ENCODE measurements at places on chromosomes 6 and 20.

GRCh38 chr6:34248198-34248726, 544 bp downstream of the SMIM29 start:
- no peak for DNase-seq

- no peak for DNase-seq
Measured at GRCh38 chr20:63125581-63125837, 90.4 kb downstream of the YTHDF1 start.

- DNase-seq = no peak
Measured at GRCh38 chr20:6756693-6757595, 10.5 kb upstream of the BMP2 start.

DNA sequence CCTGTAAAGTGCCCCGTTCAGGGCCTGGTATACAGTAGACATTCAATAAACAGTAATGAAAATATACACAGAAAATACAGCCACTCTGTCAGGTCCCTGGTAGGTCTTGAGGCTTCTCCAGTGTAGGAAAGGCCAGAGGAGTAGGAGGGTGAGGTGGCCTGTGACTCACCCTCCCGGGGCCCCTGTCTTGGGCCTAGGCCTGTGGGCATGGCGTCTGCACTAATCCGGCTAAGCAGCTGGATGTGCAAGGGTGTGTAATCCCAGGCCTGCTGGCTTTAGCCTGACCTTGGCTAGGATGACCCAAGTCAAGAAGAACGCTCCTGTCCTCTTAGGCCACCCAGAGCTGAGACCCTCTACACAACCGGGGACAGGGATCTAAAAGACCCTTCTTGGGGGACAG, 84.9 kb downstream of the KCNB1 start:
- no peak for DNase-seq

- DNase-seq = no peak
Measured at GRCh38 chr6:69756907-69757306, 39.9 kb downstream of the LMBRD1 start.

- DNase-seq = no peak
Measured at GRCh38 chr6:167570460-167571400, 245.8 kb downstream of the TTLL2 start.

DNA sequence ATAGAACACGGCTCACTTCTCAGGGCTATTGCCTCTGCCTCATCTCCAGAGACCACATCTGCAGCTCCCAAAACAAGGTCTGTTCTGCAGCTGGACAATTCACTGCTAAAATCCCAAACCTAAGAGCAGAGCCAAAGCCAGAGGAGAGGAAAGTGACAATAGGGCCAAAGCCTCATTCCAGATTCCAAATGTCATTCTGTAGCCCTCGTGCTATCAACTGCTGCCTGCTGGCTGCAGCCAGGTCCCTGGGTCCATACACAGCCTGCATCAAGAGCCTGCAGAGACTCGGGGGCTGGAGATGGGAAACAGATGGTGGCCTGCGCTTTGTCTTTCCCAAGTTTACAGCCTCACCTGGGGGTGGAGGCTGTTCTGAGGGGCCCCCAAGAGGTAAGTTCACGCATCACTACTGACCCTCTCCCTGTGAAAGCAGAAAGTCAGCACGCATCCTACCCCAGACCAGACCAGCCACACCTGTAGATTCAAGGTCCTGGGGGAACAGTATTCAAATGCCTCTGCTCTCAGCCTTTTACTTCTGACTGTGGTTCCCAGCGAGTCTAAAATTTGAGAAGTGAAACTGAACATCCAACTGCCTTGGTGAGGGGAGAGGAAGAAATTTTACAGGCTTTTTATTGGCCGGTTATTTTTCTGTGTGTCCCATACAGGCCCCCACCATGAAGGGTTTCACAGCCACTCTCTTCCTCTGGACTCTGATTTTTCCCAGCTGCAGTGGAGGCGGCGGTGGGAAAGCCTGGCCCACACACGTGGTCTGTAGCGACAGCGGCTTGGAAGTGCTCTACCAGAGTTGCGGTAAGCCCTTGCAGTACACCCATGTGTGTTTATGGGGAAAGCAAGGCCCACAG, at the start of gene LY86:
TSS of gene LY86 (plus strand) at position 657 of the 860 bp plus-strand sequence. CDS start at position 672, 15 bp downstream.
- no peak for DNase-seq

DNA sequence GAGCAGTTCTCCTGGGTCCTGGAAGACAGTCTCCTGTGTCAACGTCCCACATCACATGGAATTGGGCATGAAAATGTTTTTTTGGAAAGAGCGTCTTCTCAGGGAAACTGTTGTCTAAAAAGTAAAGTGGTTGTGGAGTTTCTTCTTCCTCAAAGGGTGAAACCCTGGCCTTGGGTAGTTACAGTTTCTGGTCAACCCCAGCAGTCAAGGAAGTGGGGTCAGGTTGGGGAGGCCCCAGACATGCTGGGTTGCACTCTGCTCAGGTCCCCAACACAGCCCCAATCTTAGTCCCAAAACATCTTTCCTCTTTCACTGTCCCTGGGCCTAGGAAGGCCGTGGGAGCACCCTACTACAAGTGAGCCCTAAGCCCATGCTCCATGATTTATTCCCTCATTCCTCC, 996 bp upstream of the NFKBIE start:
- DNase-seq = no peak

DNA sequence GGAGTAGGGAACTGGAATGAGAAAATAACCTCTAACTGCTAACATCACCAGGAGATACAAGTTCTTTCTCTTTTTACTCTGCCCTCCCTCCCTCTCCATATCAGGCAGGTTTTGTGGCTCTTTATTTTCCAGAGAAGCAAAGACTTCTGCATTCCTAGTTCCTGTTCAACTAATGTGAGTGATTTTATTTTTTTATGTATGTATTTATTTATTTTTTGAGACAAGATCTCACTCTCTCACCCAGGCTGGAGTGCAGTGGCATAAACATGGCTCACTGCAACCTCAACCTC, 6.0 kb upstream of the IER3 start:
- no peak for DNase-seq

DNA sequence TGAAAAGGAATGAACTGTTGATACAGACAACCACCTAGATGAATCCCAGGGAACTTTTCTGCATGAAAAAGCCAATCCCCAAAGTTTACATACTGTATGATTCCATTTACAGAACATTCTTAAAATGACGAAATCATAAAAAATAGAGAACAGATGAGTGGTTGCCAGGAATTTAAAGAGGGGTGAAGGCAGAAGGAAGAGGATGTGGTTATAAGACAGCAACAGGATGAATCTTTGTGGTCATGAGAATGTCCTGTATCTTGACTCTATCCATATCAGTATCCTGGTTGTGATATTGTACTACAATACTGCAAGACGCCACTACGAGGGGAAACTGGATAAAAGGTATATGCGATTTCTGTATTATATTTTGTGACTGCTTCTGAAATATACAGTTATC, 70.1 kb upstream of the EMILIN3 start:
- no peak for DNase-seq

DNA sequence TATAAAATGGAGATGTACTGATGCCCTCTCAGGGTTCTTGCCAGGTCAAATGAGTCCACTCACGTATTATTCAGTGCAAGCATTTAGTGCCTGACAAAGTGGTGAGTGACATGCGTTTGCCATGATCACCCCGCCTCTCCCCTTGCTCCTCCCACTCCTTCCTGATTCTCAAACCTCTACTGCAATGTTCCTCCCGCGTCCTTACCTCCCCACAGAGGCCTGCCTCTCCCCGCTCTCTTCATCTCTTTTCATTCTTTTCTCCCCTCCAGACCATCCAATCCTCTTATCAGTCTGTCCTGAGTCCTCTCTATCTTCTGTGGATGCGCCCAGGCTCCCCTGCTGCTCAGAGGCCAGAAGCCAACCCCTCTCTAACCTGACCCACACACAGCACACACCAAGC, 40.7 kb downstream of the KCNK5 start:
- no peak for DNase-seq

DNA sequence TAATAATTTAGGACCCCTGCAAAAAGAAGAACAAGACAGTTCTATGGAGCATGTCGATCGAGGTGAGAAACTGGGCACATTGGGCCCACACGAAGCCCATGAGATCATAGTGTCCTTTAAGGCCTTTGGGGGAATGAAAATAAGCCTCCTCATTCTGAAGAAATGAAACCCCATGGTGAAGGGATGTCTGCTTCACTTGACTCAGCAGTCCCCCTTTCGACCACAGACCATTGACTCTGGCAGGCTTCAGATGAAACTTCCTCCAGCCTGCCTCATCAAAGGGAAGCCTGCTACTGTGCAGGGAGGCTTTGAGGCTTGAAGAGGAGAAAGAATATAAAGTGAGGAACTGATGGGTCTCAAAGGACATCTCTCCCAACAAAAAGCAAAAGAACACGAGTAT, 144.2 kb upstream of the FBXL4 start:
- no peak for DNase-seq

- no peak for DNase-seq
Measured at GRCh38 chr6:70375166-70375565, 38.1 kb upstream of the FAM135A start.

- DNase-seq = no peak
Measured at GRCh38 chr20:58240471-58240870, 12.0 kb upstream of the ANKRD60 start.

- DNase-seq = no peak
Measured at GRCh38 chr20:19070681-19071445, 141.6 kb upstream of the SLC24A3 start.

DNA sequence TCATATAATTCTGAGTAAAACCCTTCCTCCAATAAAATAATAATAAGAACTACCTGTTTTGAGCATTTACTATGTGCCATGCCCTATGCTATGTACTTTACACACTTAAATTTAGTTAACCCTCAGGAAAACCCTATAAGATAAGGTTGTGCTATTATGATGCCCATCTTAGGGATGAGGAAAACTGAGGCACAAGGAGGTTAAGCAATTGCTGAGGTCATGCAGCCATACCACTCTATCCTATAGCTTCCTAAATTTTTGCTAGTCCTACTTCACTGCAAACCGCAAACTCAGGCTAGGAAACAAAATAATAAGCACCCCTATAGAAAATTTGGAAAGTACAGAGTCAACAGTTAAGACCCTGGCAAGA, 38.9 kb upstream of the GFOD1 start:
- DNase-seq = no peak

GRCh38 chr6:89289710-89290109, 25.4 kb downstream of the GABRR2 start:
- DNase-seq = no peak

DNA sequence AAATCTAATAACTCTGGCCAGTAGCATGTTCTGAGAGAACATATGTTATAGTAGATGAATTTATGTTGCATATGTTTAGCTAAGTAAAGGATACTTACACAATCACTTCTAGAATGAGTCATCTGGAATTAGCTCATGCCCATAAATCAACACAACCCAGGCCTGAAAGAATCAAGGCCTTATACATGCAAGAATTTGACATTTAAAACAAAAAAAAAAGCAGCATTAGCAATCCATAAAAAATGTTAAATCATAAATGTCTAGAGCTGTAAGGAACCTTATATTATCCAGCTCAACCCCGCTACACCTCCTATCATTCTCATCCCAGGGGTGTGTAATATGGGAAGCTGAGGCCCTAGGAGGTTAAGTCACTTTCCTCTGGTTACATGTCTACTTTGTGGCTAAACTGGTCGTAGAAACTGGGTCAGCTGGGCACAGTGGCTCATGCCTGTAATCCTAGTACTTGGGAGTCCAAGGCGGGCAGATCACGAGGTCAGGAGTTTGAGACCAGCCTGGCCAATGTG, 105.2 kb upstream of the CARMIL1 start:
- DNase-seq = no peak

DNA sequence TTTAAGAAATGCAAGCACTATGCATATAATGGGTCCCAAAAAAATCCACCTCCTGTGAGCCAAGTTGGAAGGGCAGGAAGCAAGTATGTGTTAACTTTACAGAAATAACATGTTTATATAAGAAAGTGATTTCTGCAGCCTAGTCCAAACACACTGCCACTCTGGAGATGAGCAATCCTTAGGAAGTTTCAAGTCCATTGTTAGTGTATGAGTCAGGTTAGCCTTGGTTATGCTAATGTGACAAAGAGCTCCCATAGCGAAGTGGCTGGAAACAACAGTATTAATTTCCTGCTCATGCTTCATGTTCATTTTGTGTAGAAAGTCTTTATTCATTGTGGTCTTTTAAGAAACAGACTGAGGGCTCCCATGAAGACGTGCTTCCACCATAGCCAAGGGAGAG, 121.4 kb downstream of the TBXT start:
- DNase-seq = no peak

GRCh38 chr6:166605752-166606151, 19.3 kb upstream of the RAMACL start:
- no peak for DNase-seq

DNA sequence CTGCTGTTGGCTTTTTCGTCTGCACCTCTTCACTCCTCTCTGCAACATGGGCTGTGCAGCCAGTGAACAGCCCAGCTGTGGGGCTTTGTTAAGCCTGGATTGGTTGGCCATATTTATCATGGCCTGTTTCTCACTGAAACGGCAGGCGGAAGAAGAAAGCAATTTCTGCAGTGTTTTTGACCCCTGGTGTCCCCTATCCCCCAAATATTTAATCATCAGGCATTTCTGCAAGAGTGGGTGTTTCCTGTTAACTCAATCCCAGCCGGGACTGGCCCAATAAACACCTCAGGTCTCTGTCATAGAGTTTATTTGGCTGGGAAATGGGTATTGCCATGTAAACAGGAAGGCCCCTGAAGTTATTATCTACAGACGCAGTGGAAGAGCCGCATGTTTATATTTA, 174.8 kb upstream of the SUPT3H start:
- DNase-seq = no peak

DNA sequence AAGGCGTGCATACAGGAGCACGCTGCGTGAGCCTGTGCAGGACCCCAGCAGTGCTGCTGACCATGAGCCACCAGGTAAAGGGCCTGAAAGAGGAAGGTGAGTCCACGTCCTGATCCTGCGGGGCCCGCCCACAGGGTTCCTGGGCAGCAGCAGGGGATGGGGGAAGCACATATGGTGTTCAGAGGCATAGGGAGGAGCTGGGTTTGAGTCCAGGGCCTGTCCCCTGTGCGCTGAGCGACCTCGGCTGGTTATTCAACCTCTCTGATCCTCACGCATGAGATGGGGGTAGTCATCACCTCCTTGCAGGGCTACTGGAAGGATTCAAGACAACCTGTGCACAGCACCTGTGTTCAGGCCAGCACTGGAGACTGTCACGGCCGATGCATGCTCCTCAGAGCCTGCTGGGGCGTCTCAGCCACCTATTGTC, at the start of gene TMC2:
TSS of gene TMC2 (plus strand) at position 14 of the 427 bp plus-strand sequence. CDS start at position 63, 49 bp downstream.
- no peak for DNase-seq

DNA sequence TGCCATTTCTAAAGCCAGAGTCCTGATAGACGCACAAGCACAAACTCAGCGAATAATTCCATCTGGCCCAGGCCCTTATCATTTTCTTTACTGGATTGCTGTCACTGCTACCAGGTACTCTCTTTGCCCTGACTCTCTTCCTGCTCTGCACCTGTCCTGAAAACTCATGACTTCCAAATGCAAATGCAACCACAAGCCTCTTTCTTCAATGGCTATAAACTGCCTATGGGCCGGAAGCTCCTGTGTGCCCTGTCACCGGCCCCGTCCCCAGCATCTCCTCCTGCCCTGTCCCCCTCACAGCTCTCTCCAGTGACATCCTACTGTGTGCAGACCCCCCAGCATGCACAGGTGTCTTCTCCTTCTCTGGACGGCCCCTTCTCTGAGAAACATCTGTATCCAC, 302.6 kb downstream of the GMDS start:
- no peak for DNase-seq

GRCh38 chr6:122363769-122364483, 35.5 kb upstream of the HSF2 start:
- no peak for DNase-seq

- no peak for DNase-seq
Measured at GRCh38 chr6:36727505-36728021, 29.9 kb downstream of the RAB44 start.

All from stimulated activated CD8-positive, alpha-beta memory T cell treated with anti-CD3 and anti-CD28 coated beads, Interleukin-7, amount 100 ng/mL, for 1 hour (primary cell).